ENCODE measurements at places on chromosomes 11 and 22.
A peak's percentile ranks its signal among the peaks of the same experiment; 100 is the strongest.

- no peak for DNase-seq
These were observed 18.3 kb upstream of the OR56A3 start for GRCh38 chr11:5923794-5924193.

DNA sequence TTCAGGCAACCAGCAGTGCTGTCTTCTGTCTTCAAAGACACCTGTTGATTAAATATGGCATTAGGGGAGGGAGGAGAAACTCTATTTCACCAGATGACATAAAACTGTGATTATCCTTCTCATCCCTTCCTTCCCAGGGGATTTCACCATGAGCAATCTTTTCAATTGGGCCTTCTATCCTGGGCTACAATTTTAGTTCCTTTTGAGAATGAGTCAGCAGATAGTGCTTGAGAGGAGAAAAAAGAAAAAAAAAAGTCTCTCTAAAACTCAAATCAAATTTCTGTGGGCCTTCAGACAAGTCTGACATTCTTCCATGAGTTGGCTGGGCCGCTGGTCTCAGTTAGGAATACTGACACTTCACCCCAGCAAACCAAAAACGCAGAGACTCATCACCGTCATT, 7.2 kb downstream of the FLI1 start:
- no peak for DNase-seq

- peak; percentile 49 for DNase-seq
These were observed 39.6 kb downstream of the BCR start for GRCh38 chr22:23219822-23220484.

- DNase-seq = no peak
These were observed 7.1 kb upstream of the VSTM5 start for GRCh38 chr11:93857413-93858120.

GRCh38 chr11:35050541-35050995, 88.4 kb upstream of the CD44 start:
- DNase-seq = peak; percentile 68

All from immature natural killer cell (primary cell).